Activated naive CD8-positive, alpha-beta T cell treated with anti-CD3 and anti-CD28 coated beads for 36 hours (primary cell): ENCODE measurements at places on chromosomes 6 and 20.

DNA sequence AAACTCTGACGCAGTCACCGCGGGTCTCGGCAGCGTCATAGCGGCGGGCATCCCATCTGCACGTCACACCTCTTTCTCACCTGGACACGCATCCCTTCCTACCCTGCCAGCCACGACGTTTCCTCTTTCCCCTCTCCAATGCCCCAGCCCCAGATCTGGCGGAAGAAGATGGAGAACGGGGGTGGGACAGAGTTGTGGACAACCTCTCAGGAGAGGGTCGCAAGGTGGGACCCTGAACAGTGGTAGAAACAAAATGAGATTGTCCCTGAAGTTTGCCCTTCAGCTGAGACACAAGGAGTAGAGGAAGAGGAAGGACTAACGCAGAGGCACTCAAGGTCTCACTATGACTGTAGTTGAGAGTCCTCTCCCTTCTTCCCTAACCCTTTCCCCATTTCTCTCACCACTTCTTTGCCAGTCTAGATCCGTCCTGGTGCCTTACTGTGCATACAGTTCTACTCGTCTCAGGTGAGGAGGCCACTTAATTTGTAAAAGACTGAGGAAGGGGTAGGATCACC, 562 bp downstream of the TRIM39 start:
- no peak for DNase-seq
- peak overlapping the region; percentile 82 for H3K4me3 ChIP-seq
- H3K36me3 ChIP-seq: peaks cover 53% of the 10 kb centered on the region
- H3K27me3 ChIP-seq: no peaks in the 10 kb centered on the region

GRCh38 chr6:149201068-149201655, 116.3 kb upstream of the TAB2 start:
- no peaks in the 10 kb centered on the region for H3K27me3 ChIP-seq
- DNase-seq: no peak
- H3K4me3 ChIP-seq: no peak overlapping the region

- H3K4me3 ChIP-seq: no peak overlapping the region
- H3K27ac ChIP-seq: no peak overlapping the region
- no peaks in the 10 kb centered on the region for H3K36me3 ChIP-seq
Observed at GRCh38 chr6:129648819-129649491, 61.0 kb downstream of the ARHGAP18 start.

DNA sequence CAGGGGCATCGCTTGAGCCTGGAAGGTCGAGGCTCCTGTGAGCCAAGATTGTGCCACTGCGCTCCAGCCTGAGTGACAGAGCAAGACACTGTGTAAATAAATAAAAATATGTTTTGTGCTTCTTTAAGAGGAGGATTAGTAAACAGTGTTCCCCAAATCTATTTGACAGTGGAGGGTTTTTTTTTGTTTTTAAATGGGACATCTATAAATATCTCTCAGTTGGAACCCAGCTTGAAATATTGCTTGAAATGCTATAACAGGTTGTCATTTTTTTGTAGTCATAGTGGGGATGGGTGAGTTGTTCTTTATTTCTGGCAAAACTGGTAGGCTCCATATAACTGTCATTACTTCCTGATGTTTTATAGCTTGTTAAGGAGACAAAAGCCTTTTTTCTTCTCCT, 54.3 kb downstream of the CARMIL1 start:
- no peak overlapping the region for H3K4me3 ChIP-seq
- H3K27me3 ChIP-seq: no peaks in the 10 kb centered on the region
- H3K36me3 ChIP-seq: no peaks in the 10 kb centered on the region
- no peak for DNase-seq
- H3K4me1 ChIP-seq: peaks cover 23% of the 10 kb centered on the region

DNA sequence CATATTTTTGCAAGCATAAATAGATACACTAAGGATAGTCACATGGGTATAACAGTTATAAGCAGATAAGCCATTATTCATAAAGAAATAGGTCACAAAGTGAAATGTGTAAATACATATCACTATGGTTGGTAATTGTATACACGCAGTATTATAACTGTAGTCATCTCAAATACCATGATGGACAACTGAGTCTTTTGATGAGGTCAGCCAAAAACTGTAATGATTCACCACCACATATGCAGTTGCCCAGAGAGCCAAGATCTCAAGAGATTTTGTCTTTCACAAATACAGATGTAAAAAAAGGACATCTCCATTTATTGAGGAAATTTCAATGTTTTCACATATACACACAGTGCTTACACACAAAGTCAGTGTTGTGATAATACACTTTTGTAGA, 28.3 kb downstream of the ZNF292 start:
- no peak for DNase-seq
- peaks cover 54% of the 10 kb centered on the region for H3K36me3 ChIP-seq
- H3K27me3 ChIP-seq: no peaks in the 10 kb centered on the region
- no peak overlapping the region for H3K4me3 ChIP-seq

- no peaks in the 10 kb centered on the region for H3K4me1 ChIP-seq
- no peak overlapping the region for H3K4me3 ChIP-seq
- no peaks in the 10 kb centered on the region for H3K36me3 ChIP-seq
- no peaks in the 10 kb centered on the region for H3K27me3 ChIP-seq
- no peak for DNase-seq
- no peak overlapping the region for H3K27ac ChIP-seq
Observed at GRCh38 chr6:55734256-55734655, 141.1 kb downstream of the BMP5 start.

- peak overlapping the region; percentile 88 for H3K4me3 ChIP-seq
- peaks cover 13% of the 10 kb centered on the region for H3K4me1 ChIP-seq
Observed at GRCh38 chr6:160519603-160520042, 144.5 kb downstream of the LPA start.

DNA sequence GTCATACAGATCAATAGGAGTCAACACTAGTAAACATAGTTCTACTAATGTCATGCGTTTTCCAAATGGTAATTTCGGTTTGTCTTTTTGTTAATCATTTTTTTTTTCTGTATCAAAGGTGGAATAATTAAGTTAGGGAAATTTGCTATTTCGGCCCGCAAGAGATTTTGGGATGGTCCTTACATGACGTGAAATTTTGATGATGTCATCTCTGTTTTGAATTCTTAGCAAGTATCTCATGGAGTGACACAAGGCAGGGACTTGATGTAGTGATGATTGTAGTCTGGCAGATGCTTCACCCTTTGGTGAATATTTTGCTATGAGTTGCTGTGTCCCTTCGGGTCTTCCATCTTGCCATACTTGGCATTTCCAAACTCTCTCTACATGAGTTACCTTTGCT, 608.0 kb downstream of the BCKDHB start:
- H3K4me3 ChIP-seq: no peak overlapping the region
- no peak for DNase-seq
- no peaks in the 10 kb centered on the region for H3K4me1 ChIP-seq
- H3K27ac ChIP-seq: no peak overlapping the region
- H3K36me3 ChIP-seq: no peaks in the 10 kb centered on the region

DNA sequence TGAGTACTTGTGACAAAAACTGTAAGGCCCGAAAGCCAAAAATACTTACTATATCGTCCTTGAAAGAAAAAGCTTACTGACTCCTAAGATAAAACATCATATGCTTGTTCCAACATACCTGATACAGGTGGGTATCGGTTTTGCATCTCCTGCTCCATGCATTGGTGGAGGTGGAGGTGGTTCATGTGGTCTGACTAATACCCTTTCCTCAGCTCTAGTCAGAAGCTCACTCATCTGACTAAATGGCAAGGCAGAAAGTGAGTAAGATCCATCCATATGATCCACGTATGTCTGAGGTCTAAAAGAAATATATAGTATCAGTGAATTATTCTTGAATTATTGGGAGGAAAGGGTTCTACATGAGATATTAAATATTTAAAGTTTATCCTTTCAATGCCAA, 76.2 kb downstream of the WASF1 start:
- no peak for DNase-seq
- H3K4me1 ChIP-seq: no peaks in the 10 kb centered on the region
- H3K36me3 ChIP-seq: no peaks in the 10 kb centered on the region
- H3K27ac ChIP-seq: no peak overlapping the region

GRCh38 chr6:25555188-25555587, 96.8 kb upstream of the SCGN start:
- H3K27ac ChIP-seq: no peak overlapping the region
- H3K4me1 ChIP-seq: peaks cover 2% of the 10 kb centered on the region
- H3K4me3 ChIP-seq: no peak overlapping the region

DNA sequence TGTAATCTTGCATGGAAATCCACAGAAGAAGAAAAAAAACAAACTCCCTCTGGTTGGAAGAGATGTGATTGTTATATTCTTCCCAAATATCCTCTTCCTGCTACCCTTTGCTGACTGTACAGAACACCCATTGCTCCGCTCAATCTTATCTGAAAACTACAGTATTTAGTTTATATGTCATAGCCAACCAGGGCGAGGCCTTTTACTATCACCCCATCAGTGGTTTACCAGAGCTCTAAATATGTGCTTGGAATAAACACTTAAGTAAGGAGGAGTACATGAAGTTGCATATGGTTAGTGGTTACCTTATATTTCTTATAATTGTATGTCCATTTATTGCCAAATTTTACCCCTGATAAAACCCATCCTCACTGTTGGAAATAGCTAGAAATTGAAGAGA, 12.2 kb downstream of the PRL start:
- H3K4me1 ChIP-seq: no peaks in the 10 kb centered on the region
- H3K27me3 ChIP-seq: peaks cover 8% of the 10 kb centered on the region
- H3K4me3 ChIP-seq: no peak overlapping the region
- no peak for DNase-seq
- H3K27ac ChIP-seq: no peak overlapping the region

DNA sequence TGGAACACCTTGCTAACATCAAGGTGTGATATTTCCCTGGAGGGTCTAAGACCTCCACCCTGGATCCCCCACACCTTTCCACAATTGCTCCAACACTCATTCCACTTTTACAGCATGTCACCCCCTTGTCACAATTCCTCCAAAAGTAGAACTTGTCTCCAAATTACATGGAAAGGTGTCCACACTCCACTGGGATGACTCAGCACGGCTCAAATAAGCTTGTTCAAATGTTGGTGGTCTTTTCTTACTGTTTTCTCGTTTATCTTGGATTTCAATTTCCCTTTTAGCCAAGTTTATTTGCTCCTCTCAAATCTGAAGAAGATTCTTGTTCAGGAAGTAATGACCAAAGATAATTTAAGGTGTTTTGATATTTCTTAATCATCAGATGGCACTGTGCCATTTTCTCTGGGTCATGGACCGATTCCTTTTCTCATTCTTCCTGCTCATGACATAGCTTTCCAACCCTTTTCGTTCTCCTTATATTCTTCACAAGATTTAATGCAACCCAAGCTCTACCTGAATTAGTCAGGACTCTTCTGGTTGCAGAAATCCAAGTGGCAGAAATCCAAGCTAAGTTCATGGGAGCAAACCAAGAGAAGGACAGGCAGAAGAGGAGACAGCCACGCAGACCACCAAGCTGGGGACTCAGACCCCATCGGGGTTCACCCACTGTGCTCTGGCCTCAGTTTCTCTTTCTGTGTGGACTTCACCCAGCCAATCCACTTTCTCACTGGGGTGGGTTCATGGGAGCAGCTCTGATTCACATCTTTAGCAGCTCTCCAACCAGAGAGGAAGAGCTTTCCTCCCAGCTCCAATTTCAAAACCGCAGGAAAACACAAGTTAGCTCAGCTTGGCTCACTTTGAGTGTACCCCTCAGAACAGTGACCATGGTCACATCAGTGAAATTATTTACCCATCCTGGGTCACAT, 110.5 kb upstream of the CDYL start:
- H3K4me3 ChIP-seq: no peak overlapping the region
- no peaks in the 10 kb centered on the region for H3K36me3 ChIP-seq
- no peaks in the 10 kb centered on the region for H3K4me1 ChIP-seq
- no peaks in the 10 kb centered on the region for H3K27me3 ChIP-seq

DNA sequence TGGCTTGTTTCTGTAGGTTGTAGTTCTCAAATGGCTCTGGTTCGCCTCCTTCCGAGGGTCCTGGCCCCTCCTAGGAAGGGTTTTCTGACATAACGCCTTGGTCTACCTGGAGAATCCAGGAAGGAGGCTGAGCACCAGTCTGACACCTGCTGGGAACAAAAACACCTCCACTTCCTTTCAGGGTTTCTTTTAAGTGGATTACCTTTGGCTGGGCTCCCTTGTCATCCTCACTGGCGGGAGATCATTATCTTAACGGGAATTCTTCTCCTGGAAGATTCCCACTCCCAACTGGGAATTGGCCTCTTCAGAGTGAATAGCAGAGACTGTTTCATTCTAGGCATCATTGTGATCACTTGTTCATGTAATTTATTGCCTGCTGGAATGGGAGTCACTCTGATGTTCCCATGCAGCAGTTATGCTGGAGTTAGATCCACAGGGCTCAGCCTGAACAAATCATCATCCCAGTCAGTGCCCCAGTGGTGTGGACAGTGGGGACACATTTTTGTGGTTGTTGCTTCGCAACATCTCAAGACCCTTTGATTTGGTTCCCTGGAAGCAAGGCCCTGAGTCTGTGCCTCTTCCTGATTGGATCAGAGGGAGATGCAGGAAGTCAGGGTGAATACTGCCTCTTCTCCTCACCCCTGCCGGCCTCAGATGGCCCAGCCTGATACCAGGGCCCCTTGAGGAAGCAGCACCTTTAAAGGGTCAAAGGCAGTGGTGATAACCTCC, 49.1 kb downstream of the LYRM2 start:
- DNase-seq: no peak
- no peak overlapping the region for H3K4me3 ChIP-seq
- no peaks in the 10 kb centered on the region for H3K4me1 ChIP-seq
- H3K27ac ChIP-seq: no peak overlapping the region

GRCh38 chr20:17661121-17661744, 20.8 kb downstream of the RRBP1 start:
- no peak overlapping the region for H3K27ac ChIP-seq
- peaks cover 42% of the 10 kb centered on the region for H3K4me1 ChIP-seq
- H3K36me3 ChIP-seq: peaks cover 30% of the 10 kb centered on the region
- no peak for DNase-seq

DNA sequence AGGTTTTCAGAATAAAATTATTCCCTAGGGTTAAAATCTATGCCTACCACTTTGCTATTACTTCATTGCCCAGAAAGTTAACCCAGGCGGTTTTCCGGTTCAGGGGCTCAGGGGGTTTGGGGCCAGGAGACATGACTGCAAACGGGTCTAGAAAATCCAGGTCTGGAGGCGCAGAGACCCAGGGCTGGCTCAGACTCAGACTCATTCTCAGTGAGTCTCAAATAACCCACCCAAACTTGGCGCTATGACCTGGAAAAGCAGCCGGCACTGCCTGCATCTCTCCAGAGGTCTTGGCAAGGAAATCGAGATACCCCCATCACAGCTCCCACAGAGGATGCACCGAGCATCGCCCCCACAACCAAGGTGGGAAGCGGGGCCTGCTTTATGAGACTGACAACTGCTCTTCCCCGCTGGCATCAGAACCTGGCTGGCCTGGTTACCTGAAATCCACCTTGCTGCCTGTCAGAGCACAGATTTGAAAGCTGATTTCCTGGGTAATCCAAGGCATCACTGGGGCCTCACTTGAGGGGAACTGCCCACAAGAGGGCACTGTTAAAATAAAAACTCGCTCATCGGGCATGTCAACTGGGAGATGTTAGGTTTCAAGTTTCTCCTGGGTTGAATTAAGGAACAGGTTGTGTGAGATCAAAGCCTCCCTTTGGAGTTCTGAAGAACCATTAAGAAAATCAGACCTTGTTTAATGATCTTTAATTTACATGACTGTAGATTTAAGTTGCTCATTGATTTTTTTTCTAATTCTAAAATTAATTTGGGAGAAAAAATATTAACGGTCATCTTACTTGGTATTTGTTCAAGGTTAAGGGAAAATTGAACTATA, 55.1 kb downstream of the KIF16B start:
- no peak overlapping the region for H3K27ac ChIP-seq
- H3K4me1 ChIP-seq: no peaks in the 10 kb centered on the region
- no peaks in the 10 kb centered on the region for H3K27me3 ChIP-seq
- H3K4me3 ChIP-seq: no peak overlapping the region
- DNase-seq: peak; percentile 13
